ENCODE measurements at places on chromosomes 5 and 9.

DNA sequence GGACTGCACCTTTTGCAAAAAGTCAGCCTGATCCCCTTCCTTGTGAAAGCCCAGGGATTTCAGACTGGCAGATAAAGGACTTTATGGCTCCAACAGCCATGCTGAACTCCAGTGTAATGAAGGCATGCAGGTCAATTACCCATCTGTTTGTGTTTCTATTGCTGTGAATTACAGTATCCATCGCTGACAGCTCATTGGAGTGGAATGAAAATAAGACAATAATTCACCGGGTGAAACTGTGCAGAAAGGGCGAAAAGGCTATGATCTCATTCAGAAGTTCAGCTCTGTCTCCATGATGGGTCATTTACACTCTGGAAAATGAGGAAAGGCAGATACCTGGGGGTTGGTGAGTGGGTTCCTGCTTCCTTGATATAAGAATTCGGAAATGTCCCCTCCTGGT lies 148.0 kb downstream of the BRINP1 start:
- no peak for DNase-seq

DNA sequence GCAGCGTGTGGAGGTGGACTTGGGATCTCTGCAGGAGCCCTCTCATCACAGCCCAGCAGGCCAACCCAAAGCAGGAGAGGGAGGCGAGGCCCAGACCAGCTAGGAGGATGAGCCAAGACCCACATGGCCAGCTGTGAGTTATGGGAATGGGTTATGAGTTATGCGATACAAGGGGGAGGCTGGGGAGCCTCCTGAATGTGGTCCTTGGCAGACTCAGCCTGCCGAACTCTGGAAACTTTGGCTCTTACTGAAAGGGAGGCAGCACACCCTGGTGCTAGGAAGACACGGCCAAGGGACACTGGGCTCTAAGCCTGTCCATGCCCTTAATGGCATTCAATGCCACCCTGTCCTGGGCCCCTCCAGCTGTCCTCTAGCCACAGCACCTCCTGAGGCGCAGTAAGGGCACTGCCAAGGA lies 7.7 kb upstream of the VAV2 start:
- no peak for DNase-seq

DNA sequence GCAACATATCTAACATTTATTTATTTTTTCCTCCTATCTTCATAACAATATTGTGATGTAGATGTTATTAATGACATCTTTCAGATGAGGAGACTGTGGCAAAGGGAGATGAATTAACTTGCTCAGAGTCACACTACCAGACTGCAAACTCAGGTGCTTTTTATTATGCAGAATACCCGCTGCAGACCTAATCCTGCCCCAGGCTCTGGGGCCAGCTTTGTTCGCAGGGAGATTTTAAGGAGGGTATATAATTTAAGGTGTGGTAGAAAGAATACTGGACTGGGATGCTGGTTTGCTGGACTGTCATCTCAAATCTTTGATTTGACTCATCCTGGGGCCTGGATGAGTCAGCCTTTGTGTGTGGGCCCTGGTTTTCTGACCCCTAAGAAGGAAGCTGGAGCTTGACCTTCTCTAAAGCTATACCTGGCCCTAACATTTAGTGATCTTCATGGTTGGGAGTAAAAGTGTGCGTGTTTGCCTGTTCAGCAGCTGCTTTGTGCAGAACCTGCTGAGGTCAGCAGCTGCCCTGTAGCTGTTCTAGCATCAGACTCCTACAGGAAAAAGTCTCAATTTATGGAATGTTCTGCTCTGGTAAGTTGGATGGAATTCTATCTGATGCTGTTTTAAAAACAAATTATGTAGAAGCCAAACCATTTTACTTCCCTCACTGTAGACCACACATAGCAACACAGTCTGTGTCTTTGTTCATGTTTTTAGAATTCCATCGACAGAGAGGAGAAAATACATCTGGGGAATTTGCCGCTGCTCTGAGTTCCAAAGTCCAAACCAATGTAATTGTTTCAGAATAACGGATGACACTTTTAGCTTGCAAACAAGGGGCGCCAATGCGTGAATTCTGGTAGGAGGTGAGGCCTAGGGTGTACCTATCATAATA lies 4.5 kb downstream of the SLC36A1 start:
- DNase-seq: no peak

DNA sequence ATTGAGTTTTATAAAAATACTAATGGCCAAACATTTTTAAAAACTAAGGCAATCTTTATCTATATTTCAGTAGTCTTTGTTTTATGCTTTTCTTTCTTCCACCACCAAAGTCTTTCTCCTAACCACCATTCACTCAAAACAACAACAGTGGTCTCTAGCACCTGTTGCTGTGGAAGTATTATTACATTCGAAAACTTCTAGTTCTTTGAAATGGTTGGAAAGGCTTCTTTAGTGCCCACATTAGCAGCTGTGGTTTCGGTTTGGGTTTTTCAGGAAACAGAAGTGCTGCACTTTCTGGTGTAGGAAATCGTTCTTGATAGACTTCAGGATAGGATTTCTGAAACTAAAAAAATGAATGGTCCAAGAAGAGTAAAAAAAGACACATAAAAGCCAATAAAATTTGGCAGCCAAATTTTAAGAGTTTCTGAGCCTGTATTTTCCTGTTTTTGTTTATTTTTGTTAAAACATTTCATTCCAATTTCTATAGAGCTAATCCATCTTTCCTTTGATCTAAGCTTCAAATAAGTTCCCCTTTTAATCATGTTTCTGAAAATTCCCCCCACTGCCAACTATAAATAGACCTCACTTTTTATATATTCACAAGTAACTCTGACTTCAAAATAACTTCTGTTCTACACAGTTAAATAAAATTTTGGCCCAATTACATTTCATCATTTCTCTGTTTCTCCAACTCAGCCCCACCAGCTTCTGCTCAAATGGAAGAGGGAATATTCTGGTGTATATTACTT lies 102.2 kb downstream of the DEPDC1B start:
- no peak for DNase-seq

DNA sequence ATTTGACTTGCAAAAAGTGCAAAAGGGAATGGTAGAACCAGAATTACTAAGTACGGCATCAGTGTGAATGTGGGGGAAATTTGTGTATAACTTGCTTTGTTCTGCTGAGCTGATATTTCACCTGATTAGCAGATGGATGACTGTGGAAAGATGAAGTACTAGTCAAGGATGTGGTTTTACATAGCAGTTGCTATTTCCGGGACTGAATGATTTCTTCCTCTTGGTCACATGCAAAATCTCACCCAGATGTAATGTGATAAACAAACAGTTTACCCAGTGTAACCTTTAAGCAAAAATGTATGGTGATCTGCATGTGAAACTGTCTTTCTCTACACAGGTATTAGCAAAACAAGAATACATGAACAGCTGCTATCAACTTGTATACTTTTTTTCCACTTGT lies 46.1 kb downstream of the DCP2 start:
- DNase-seq: no peak

- no peak for DNase-seq
These were observed 25.5 kb upstream of the STXBP1 start for GRCh38 chr9:127586537-127586936.

DNA sequence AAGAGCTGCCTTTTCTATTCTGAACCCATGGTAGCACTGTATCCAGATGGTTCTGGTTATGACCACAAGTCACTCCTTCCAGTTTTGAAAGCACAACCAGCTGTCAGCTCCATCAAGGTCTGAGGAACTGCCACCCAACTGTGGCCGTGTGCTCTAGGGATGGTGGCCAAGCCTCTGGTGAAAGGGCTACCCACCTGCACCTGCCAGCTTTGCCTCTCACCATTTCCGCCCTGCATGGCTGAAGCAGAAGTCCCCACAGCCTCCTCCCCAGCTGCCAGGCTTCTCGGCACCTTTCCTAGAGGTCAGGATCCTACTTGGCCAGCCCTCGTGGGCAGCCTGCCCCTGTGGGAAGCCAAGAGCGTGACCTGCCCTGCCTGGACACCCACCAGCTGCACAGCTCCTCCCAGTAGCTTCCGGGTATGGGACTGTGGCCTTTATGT lies 16.8 kb downstream of the SEMA5A start:
- no peak for DNase-seq

GRCh38 chr9:130303613-130304055 lies 38.1 kb downstream of the HMCN2 start:
- DNase-seq: no peak

DNA sequence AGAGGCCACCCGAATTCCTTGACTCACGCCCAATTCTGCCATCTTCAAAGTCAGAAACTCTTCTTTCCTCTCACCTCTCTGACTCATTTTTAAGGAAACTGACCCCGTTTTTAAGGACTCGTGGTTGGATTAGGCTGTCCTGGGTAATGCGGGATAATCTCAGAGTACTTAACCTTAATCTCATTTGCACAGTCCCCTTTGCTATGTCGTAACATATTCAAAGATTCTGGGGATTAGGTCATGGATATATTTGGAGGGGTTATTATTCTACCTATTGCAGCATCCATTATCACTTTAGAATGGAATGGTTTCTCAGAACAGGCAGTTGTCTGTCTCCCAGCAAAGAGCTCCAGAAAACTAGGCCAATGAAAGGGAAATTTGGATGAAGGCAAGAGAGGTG lies 80.8 kb upstream of the IL12B start:
- no peak for DNase-seq

DNA sequence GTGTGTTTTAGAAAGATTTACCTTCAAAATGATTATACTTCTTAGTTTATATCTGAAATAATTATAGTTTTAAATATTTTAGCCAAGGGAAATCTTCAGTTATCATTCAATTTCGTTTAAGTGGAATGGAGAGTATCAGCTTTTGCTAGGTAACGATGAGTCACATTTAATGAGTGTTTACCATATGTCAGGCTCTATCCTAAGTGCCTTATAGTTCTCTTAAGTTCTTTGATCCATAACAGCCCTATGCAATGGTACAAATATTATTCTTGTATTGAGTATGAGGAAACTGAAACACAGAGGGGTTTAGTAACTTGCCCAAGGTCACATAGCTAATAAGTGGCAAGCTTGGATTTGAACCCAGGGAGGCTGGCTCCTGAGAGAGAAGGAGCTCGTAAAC lies 37.5 kb upstream of the SHB start:
- no peak for DNase-seq

- no peak for DNase-seq
These were observed 54.4 kb upstream of the RPL26L1 start for GRCh38 chr5:172904643-172905345.

GRCh38 chr5:120499876-120500563 lies 35.9 kb downstream of the PRR16 start:
- DNase-seq: no peak

DNA sequence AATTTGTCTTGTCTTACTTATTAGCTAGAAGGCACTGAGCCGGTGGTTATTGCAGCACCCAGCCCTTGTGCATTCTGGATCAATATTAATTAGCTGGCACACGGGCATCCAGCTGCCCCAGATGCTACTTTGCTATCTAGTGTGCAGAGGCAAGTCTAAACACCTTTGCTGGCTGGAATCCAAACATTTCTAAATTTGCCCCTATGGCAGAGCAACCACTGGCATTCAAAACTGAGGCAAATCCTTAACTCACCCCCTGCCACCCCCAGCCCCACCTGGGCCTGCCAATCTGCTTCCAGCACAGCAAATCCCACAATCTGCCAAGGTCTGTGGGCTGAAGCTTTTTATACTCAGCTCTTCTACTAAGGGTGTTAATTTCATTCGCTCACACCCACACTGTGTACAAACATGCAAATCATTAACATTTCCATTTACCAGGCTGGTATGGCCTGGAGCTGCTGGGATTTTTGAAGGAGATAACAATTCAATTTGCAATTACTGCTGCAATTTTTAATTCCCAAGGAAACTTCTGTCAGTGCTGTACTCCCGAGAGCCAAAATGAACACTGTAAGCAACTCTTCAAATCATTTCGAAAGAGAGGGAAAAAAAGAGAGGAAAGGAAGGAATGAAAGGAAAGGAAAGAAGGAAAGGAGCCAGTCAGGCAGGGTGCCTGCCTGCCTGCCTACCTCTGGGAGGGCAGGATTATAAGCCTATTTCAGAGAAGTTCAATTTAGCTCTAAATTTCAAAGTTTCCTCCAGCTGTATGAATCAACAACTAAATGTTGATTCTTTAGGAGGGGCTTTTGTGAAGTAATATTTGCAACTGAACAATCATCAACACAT lies 35.5 kb downstream of the RAPGEF1 start:
- no peak for DNase-seq

DNA sequence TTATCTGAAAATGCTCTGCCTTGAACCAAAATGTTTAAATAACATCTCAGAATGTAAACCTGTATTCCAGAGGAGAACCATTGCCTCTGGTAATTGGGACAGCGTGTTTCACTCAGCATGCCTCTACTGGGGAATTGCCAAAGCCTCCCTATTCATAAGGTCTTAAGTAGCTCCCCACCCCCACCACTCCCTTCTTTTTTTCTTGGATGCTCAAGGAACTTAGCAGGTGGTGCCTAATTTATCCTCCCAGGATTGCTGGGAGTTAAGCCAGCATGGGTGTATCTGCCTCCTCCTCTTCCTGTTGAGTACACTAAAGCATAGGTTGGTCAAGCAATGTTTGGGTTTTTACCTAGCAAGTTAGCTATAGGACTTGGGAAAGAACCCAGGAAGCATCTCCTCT lies 220.2 kb downstream of the DMAC1 start:
- no peak for DNase-seq

- no peak for DNase-seq
These were observed 22.1 kb downstream of the LRRC19 start for GRCh38 chr9:26983340-26983739.

GRCh38 chr9:118148990-118149389 lies 444.8 kb downstream of the TLR4 start:
- DNase-seq: no peak

DNA sequence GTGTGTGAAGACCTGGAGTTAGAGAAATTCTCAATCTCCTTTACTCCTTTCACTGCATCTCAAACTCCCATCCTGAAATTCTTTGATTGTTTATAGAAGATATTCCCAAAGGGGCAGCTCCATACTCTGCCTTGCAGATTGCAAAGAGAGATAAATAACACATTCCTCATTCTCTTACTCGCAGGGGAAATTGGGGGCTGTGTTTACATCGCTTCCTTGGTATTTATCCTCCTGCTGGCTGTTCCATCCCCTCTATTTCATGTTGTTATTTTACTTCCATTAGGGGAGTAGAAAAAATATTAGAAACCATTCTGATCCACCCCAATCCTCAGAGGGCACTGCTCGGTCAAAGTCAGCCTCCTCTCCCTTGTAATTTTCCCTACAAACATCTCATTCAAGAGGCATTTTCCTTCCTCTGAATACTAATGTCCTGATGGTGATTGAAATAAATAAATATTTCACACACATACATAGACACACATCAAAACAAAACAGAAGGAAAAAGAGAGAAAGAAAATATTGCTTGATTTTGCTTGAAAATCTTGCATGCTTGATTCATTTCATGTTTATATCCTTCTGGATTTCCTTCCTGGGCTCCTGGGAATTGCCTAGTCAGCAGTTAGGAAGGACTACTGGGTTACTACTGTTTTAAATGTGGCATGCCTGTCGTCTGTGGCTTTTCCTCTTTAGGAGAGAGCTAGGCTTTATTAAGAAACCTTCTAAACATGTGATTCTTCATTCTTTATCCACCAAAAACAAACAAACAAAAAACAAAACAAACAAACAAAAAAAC lies 420.1 kb upstream of the PAPPA start:
- DNase-seq: no peak

GRCh38 chr9:128102861-128103588 lies 24.5 kb downstream of the PTGES2 start:
- no peak for DNase-seq

GRCh38 chr5:116437922-116438578 lies 136.6 kb downstream of the SEMA6A start:
- no peak for DNase-seq

- peak; percentile 67 for DNase-seq
These were observed at the start of gene PKD2L2 for GRCh38 chr5:137888863-137889759. TSS of gene PKD2L2 (plus strand) at chr5:137889457. CDS start at chr5:137889492, 35 bp downstream.

All from stimulated activated CD4-positive, alpha-beta T cell treated with anti-CD3 and anti-CD28 coated beads, Interleukin-2, amount 100 ng/mL, for 48 hours (primary cell).